ENCODE measurements at places on chromosomes 3 and 15.

DNA sequence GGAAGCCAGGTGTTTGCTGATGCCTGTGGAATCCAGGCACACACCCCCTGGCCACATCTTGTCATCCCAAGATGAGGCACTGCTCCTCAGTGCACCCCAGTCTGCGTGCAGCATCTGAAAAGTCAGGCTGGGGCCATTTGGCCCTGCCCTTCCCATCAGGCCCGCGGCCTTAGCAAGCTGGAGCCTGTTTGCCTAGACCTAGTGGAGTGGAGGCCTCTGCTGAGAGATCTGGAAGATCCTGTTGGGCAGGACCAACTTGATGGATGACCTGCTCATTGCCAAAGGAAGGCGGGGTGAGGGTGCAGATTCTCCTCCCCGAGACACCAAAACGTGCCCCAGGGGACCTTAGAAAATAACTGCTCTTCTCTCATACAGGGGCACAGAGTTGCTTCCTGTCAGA is 220.2 kb downstream of the SHQ1 start:
- DNase-seq: no peak

- DNase-seq: no peak
Measured at GRCh38 chr15:27902680-27903385, 196.3 kb downstream of the OCA2 start.

DNA sequence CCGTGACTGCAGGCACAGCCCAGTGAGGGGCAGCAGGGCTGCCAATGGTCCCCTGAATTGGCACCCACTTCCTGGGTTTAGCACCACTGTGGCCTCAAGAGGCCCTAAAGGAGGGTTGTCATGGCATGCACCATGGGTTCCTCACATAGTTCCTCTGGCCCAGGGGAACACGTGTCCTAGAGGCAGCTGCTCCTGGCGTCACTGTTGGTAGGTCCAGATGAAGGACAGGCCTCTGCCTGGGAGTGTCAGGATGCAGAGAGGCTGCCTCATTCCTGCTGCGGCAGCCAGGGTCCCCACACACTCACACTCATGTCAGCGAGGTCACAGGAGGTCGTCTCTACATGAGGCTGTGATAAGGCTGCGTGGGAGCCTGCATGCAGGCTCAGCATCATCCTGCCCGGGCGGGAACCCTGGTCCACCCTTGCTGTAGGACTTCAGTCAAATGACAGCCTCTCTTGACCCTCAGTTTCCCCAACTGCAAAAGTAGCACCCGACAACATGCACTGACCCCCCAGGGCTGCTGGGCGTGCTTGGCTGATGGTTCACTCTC is 26.1 kb upstream of the SFMBT1 start:
- DNase-seq: no peak

DNA sequence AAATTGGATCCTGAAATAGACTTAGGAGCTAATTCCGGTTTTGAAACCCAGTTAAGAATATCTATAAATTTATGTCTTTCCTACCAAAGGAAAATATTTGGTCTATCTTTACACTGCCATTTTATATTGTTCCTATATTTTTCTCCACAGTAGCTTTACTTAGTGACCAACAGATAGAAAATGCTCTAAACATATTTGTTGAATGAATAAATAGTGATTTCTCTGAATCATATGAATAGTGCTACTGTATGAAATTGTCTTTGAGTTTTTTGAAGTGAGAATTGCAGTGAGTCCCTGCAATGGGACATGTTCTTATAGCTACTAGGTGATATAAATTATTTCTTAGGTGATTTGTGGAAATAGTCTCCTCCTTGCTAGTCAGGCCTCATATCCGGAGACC is 18.5 kb upstream of the EID1 start:
- no peak for DNase-seq

- no peak for DNase-seq
Measured at GRCh38 chr3:14616606-14617507, 34.7 kb upstream of the CCDC174 start.

- no peak for DNase-seq
Measured at GRCh38 chr3:11736136-11736833, 92.6 kb upstream of the VGLL4 start.

- no peak for DNase-seq
Measured at GRCh38 chr3:177150970-177151627, 46.2 kb downstream of the TBL1XR1 start.

DNA sequence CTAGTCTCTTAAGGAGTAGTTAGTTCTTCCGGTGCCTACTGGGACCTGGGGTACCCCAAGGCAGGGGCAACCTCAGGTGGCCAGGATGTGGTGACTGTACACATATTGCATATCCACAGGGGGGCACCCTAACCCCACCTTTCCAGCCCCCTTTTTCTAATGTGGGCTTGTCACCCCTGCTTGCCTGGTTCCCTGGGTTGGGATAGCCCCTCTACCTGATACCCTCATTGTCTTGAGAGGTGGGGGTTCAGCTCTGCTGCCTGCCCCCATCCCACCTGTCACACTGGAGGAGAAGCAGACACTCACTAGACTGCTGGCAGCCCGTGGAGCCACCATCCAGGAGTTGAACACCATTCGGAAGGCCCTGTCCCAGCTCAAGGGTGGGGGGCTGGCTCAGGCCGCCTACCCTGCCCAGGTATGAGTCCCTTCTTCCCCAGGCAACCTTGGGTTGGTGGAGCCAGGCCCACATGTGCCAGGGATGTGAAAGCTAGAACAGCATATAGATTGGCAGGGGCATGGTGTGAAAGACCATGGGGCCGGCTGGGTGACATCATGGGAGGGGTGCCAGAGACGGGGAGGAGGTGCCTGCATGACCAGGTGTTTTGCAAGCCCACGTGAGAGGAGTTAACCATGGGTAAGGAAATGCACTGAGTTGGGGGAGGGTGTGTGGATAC is 4.0 kb downstream of the GLYCTK start:
- no peak for DNase-seq

DNA sequence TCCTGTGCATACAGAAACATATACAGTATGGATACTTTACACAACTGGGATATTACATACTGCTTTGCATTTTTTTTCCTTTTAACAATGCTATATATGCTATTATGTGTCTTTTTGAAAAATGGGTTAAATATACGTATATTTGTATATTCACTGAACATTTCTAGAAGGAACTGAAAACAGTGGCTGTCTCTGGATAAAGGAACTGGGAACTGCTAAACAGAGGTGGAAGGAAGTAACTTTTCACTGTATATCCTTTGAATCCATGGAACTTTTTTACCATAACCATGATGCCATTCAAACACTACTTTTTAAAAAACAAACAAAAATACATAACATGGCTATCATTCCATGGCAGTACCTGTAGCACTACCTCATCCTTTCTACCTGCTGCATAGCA is 1.8 kb downstream of the MTFMT start:
- no peak for DNase-seq

DNA sequence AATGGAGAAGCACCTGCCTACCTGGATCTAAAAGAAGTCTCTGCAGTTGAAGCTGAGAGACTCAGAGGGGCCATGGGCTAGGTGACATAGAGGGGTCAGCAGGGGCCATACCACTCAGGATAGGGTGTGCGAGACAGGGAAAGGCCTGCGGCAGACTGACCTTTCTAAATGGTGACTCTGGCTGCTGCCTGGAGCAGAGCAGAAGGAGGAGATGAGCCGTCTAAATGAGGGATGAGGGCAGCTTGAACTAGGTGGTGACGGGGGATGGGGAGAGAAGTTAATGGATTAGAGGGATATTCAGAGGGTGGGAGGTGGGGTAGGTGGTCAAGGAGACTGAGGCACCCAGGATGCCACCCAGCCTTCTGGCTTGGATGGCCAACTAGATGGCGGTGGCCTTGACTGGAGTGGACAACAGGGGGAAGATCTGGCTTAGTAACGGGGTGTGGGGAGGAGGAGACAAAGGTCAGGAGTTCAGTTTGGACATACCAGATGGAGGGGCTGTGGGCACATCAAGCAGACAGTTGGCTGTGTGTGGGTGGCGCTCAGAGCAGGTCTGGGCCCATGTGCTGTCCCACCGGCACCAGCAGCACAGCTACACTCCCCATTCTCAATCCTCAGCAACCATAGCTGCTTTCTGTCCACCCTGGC is 3.2 kb upstream of the ITIH1 start:
- DNase-seq: no peak

DNA sequence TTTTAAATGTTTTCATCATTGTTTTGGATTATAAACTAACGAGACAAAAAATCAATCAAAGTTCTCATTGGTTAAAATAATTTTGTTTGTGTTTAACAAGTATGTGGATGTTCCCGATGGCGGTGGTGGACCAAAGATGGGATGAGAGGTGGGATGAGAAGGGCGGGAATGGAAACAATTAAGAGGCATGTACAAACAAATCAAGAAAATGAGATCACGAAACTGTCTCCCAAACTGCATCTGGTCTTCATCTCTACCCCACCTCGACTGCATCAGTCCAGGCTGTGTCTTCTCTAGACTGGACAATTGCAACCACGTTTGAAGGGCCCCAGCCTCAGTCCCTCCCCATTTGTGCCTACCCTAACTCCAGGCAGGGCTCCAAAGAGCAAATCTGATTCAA is 56.1 kb downstream of the SLC12A8 start:
- no peak for DNase-seq

DNA sequence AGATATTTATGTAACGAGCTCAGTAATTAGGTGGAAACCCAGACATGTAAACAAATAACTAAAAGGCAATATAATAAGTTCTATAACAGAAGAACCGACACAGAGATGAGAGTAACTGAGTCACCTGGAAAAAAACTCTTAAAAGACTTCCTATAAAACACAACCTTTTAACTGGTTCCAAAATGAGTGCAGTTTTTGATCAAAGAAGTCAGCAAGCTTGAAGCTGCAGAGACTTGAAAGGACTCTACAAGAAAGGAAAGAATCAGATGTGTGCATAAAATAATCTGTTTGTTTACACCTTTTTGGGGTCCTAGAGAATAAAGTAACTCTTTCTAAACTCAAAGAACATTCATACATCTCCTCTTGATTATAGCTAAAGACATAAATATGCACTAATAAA is 560.4 kb upstream of the CCDC54 start:
- no peak for DNase-seq

DNA sequence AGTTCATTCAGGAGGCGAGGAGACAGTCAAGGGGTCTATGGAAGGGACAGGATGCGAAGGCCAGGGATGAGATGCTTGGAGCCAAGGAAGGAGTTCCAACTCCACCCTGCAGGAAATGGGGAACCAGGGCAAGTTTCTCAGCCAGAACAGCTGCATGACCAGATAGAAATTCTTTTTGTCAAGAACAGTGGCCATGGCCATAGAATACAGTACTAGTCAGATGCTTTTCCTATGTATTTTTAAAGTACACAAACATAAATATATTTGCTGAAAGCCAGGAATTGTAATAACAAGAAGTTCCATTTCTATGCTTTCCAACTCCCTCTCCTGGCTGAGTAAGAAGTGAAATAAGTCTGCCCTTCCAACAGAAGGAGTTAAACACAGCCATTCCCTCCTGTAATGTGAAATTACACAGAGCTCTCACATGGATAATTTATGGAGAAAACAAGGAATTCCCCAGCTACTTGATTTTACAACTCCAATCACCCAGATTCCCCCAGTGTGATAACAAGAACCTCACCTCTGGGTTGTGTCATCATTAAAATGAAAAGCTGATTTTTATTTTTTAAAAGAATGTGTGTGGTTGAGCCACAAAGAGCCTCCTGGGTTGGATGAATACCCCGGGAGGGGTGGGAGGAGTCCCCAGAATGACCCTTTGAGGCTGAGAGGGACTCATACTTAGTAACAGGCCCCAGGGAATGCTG is 124.6 kb upstream of the ARHGEF3 start:
- no peak for DNase-seq

DNA sequence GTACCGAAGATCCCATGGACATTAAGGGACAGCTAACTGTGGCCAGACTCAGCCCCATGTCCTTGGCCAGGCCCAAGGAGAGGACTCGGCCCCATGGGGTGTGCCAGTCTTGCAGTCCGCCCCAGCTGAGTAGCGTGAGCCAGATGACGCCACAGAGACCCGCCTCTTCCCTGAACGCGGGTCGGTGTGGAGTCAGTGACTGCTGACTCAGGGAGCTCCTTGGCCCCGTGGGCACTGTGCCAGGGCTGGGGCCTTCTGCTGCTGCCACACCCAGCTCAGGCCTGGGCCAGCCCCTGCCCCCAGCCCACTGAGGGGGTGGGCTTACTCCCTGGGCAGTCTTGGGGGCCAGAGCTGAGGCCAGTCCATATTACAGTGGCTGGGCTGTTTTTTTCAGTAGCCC is 52.8 kb downstream of the PLXNA1 start:
- DNase-seq: no peak

GRCh38 chr3:4656059-4656458 is 162.9 kb downstream of the ITPR1 start:
- DNase-seq: no peak

DNA sequence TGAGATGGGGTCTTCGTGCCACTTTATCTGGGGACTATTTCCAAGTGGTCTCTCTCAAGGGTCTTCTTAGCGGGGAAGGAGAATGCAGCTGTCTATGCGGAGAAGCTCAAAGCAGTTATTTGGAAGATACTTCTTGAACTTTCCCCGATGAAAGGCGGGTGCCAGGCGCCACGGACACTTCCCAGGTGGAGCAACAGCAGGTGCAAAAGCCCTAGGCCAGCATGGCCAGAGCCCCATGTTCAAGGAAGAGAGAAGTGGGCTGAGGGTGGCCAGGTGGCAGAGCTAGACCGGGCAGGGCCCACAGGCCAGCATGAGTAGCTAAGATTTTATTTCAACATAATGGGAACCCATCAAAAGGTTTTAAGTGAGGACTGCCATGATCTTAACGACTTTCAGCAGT is 232.8 kb downstream of the PDZRN3 start:
- DNase-seq: no peak

- DNase-seq: no peak
Measured at GRCh38 chr3:11282250-11283138, 10.3 kb downstream of the ATG7 start.

DNA sequence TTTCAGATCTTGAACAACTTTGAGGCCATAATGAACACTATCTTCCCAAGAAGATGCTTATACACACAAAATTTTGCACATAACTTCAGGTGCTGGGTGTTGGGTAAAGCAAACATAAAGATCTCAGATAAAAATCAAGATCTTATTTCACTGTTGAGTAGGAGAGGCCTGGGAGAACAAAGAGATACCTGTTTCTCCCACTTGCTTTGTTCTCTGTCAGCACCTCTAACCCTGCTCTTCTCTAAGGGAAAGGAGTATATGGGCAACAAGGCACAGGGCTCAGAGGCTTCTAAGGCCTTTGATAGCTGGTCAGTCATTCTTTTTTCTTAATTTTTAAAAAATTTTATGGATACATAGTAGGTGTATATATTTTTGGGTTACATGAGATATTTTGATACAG is 3.6 kb upstream of the GK5 start:
- DNase-seq: no peak

- DNase-seq: no peak
Measured at GRCh38 chr3:70097084-70097483, 97.6 kb downstream of the SAMMSON start.

DNA sequence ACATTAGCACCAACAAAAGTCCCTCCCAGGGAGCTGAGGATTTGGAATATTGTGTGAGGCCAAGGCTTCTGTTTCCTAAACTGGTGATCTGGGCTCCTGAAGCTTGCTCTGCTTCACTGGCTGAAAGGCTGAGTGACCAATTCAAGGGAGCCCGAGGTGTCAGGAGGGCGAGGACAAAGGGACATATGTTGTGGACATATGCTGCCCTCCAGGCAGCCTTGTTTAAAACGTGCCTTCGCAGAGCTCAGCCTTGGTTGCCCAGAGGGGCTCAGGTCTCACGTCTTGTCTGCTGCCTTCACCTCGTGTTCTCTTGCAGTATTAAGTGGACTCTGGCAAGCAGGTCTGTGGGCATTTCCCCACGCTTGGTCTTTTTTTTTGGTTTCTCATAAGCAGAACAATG is 7.0 kb downstream of the SLCO3A1 start:
- DNase-seq: no peak

All from stimulated activated CD4-positive, alpha-beta T cell treated with anti-CD3 and anti-CD28 coated beads, Interleukin-2, amount 100 ng/mL, for 4 hours (primary cell).